ENCODE measurements at places on chromosomes 6 and 20.

- DNase-seq, result no peak
These were observed 88.7 kb downstream of the PLCB1 start for GRCh38 chr20:8220716-8221115.

GRCh38 chr6:108711826-108712225 is 136.4 kb upstream of the ARMC2 start:
- DNase-seq, result no peak

DNA sequence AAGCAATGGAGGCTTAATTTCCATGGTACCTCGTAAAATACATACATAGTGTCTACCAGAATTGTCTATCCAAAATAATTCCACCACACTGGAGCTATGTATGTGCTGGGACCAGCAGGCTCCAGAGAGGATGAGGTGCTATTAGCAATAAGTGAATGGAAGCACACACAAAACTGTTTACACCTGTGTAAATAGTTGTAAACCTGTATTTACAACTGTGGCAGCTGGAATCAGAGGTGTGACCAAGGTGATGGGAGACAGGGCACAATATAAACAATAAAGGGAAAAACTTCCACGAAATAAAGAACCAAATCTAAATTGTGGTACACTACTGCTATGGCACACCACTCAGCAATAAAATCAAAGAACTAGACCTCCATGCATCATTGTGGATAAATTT is 14.4 kb downstream of the RARS2 start:
- DNase-seq, result no peak

DNA sequence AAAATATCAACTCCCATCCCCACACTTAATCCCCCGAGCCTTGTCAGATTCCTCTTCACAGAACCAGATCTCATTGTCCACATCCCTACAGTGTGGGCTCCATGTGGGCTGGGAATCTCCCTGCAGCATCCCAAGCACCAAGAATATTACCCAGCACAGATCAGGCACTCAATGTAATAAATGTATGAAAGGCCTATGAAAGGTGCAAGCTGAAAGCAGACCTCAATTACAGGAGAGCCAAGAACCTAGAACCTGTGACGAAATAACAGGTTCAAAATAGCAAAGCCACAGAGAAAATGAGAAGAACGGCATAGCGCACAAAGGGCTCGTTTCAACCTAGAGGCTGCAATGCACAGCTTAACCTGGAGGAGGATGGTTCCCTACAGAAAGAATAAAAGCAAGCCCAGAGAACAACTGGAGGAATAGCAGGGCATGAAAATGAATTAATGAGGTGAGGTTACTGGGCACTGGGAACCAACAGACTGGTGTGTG is 3.1 kb downstream of the SLC23A2 start:
- peak; percentile 39 for DNase-seq

DNA sequence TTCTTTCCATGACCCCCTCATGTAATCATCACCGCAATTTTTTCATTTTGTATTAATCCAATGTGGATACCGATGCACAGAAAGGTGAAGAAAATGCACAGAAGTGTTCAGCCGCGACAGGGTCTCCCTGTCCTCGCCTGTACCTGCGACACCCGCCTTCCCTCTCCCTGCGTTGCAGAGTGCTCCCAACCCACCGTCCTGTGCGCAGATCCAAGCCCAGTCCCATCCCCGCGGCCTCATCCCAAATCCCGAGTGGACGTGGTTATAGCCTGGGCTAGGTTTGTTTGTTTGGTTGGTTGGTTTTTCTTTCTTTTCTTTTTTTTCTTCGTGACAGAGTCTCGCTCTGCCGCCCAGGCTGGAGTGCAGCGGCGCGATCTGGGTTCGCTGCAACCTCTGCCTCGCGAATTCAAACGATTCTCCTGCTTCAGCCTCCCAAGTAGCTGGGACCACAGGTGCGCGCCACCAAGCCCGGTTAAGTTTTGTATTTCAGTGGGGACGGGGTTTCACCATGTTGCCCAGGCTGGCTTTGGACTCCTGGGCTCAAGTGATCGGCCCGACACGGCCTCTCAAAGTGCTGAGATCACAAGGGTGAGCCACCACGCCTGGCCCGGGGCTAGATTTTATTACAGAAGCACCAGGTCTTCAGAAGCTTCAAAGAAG is 536 bp upstream of the RAET1G start:
- no peak for DNase-seq

GRCh38 chr6:99471638-99472037 is 43.6 kb downstream of the USP45 start:
- no peak for DNase-seq

All from suppressor macrophage treated with lipopolysaccharide for 4 hours (primary cell).